ENCODE measurements at places on chromosomes 1 and 21.

GRCh38 chr1:162305969-162306368 lies 70.7 kb downstream of the SPATA46 start:
- DNase-seq: no peak

- peak; percentile 75 for DNase-seq
Observed at GRCh38 chr1:83839566-83840173, 159.3 kb downstream of the TTLL7 start.

DNA sequence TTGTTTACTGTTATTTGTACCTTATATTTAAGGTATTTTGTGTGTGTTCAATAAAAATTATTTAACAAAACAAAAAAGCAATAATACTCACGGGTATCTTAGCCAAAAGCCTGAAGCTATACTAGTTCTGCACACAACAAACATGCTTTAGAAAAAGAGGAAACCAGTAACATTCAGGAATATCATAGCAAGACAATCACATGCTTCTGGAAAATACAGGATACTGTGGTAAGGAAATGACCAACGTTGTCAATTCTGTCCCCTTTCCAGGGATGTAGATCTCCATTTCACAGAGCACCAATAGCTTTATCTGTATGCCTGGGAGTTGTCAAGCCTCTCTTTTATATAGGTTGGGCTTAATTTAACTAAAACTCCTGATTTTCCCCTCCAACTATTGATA lies 288.4 kb downstream of the SMYD3 start:
- DNase-seq: no peak

DNA sequence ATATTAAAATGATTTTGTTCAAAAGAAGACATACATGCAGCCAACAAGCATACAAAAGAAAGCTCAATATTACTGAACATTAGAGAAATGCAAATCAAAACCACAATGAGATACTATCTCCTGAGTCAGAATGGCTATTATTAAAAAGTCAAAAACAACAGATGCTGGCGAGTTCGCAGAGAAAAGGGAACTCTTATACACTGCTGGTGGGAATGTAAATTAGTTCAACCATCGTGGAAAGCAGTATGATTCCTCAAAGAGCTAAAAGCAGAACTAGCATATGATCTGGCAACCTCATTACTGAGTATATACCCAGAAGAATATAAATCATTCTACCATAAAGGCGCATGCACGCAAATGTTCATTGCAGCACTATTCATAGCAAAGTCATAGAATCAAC lies 126.0 kb upstream of the HMCN1 start:
- DNase-seq: no peak

- DNase-seq: no peak
Observed at GRCh38 chr1:47859092-47859743, 138.0 kb downstream of the TRABD2B start.

- DNase-seq: no peak
Observed at GRCh38 chr1:35364741-35365140, 96.2 kb downstream of the ZMYM4 start.

DNA sequence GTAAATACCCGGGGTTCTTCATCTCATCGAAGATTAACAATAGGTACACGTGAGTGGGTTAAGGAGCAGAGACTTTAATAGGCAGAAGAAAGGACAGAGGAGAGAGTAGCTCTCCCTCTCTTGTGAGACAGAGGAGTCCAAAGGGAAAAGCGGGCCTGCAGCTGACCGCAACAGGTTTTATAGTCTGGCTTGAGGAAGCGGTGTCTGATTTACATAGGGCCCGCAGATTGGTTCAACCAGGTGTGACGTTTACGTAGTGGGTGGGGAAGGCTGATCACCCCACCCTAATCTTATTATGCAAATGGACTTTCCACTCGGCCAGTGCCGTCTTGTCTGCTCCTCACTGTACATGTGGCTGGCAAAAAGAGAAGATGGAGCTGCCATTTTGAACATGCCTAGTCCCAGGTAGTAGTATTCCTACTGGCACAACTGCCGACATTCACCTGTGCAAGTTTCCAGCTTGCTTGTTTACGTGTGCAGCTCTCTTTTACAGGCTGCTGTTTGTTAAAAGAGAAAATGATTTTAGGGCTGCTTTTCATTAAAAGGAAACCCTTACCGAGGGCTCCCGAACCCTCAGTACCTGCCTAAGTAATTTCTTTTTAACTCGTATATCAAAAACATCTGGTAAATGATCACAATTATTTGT lies 10.6 kb downstream of the CDC14A start:
- DNase-seq: no peak

DNA sequence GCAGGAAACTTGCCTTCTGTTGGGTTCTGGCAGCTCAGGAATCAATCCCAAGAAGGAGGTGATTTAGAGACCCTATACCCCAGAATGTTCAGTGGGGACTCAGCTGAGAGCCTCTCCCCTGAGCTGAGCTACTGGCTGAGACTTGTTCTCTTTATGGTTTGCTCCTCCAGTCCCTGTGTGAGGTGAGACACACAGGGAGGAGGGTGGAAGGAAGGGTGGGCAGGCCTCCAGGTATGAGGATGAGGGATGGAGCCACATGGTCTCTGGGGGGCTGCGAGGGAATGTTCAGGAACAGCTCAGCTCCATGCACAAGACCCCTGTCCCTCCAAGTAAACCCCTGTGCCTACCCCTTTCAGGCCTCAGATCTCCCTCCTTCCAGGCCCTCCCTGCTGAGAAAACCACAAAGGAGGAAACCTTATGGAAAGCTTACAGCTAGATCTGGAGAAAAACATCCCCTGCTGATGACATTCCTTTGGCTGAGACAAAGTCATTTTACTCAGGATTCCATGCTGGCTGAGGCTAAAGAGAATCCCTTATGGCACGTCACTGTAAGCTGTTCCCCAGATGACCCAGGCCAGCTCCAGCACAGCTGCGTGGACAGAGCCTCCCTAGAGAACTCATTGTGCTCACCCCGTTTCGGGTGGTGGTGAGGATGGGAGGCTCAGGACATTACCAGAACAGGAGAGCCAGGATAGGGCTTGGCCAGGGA lies 91.5 kb upstream of the IPO9 start:
- peak; percentile 94 for DNase-seq

DNA sequence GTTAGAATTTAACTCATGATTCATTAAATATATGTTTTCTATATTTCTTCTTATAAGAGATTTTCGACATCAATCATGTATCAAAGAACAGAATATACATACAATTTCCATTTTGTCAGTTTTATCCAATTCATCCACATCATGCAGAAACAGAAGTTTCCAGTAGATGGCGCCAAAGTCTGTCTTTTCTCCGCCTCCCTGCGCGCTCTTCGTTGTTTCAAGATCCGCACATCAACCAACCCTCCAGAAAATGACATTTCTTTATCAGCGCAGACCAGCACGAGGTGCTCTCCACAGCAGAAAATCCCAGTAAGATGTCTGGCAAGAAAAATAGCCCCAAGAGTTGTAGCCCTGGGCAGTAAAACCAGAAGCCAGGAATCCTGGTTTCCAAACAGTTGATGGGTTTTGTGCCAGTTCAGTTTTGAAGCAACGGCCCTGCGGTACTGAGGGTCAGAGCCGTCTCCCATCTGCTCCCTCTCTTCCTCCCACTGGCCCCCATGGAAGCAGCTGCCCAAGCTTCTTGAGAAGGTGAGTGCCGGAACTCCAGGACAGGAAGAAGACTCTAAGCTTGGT lies 38.6 kb upstream of the GPR137B start:
- peak; percentile 54 for DNase-seq

DNA sequence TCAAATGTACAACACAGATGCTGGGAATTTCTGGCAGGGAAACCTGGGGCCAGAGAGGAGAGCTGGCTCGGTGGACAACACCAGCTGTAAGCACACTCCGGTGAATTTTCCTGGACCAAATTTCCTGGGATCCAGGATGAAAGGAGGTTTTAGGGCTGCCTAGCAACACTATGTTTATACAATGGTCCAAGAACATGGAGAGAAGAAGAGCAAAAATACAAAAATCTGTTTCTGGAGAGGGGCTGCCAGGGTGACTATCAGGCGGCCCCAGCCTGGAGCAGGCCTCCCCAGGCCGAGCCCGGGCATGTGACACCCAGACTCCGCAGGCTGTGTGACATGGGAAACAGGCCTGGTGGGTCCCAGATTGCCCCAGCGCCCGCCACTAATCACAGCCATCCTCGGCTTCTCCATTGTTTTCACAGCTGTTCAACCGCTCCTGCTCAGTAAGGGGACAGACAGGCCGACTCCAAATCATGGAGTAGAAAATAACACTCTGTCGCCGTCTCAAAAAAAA lies 336.0 kb upstream of the NFIA start:
- DNase-seq: no peak

DNA sequence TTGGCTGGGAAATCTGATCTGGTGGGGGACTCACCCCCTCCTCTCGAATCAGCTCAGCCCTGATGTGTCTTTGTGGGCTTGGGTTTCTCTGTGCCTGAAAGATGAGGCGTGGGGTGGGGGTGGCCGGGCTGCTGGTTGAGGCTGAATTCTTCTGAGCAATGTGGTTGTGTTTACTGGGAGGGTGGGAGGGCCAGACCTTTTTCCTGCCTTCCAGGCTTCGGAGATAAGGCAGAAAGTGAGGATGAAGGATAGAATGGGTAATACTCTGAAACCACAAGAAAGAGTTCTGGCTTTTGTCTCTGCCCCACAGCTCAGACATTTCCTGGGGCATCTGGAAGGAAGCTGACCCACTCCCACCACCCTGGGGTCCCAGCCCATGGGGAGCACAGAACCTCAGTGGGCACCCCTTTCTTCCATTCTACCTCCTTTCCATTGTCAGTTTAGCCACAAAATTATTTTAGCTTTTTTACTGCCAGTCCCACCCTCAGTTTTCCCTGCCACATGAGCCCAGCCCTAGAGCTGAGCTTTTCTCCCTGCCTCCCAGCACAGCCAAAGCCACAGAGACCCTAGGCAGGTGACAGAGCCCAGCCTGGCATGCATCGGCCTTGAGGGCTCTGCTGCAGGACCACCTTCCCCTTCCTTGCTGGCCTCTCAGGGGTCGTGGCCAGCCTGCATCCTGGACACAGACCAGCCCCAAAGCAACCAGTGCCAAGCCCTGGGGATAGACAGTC lies 11.2 kb downstream of the ALX3 start:
- DNase-seq: peak; percentile 22

GRCh38 chr1:37404711-37405110 lies 69.7 kb upstream of the ZC3H12A start:
- DNase-seq: no peak

DNA sequence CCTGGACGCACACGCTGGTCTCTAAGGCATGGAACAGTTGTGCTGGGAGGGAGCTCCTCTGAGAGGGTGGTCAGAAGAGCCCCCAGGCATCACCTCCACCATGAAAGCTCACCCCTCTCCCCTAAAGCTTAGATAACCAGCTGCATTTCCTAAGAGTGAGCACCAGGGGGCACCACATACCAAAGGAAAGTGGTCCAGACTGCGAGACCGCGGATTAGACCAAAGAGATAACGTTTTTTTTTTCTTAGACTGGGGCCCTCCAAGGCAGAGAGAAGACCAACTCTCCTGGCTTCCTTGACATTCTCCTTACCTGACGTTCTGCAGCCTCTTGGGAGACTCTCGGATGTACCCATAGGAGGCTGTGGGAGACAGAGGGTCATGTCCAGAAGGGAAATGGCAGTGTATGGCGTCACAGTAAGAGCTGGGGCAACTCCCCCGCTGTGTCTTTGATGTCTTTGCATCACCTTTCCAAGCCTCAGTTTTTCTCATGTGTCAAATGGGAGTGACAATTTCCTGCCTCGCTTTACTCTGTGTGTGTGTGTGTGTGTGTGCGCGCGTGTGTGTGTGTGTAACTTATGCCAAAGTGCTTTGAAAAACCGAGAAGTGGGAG lies 12.3 kb upstream of the IFNLR1 start:
- peak; percentile 70 for DNase-seq

GRCh38 chr1:201712387-201713085 lies 116.4 kb upstream of the IPO9 start:
- no peak for DNase-seq

- no peak for DNase-seq
Observed at GRCh38 chr1:205480349-205480985, 24.0 kb upstream of the CDK18 start.

DNA sequence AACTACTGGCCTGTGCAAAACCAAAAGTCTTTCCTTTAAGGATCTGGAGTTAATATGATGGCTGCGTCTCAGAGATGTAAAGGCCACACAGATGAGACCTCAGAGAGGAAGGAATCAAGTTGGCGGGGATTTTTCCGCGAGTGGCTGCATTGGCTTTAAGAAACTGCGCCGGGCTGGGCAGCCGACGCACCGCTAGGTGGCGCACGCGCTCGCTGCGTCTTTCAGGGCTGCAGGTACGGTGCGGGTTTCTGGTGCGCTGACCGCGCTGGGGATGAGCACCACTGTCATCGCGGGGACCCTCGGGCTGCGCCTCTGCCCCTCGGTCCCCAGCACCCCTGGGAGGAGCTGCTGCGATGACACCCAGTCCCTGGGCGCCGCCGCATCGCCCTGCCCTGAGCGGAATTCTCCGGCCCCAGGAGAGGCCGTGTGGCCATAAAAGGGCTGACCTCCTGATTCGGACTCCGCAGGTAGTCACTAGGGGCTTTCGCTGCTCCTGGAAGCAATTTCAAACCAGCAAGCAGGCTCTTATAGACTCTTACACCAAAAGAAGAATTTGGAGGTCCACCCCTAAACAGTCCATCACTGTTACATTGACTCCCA lies 241.0 kb downstream of the KCNJ6 start:
- peak; percentile 38 for DNase-seq

GRCh38 chr1:44353604-44354003 lies 1.5 kb downstream of the ERI3 start:
- no peak for DNase-seq

GRCh38 chr1:3465935-3466321 lies 11.5 kb downstream of the ARHGEF16 start:
- no peak for DNase-seq

DNA sequence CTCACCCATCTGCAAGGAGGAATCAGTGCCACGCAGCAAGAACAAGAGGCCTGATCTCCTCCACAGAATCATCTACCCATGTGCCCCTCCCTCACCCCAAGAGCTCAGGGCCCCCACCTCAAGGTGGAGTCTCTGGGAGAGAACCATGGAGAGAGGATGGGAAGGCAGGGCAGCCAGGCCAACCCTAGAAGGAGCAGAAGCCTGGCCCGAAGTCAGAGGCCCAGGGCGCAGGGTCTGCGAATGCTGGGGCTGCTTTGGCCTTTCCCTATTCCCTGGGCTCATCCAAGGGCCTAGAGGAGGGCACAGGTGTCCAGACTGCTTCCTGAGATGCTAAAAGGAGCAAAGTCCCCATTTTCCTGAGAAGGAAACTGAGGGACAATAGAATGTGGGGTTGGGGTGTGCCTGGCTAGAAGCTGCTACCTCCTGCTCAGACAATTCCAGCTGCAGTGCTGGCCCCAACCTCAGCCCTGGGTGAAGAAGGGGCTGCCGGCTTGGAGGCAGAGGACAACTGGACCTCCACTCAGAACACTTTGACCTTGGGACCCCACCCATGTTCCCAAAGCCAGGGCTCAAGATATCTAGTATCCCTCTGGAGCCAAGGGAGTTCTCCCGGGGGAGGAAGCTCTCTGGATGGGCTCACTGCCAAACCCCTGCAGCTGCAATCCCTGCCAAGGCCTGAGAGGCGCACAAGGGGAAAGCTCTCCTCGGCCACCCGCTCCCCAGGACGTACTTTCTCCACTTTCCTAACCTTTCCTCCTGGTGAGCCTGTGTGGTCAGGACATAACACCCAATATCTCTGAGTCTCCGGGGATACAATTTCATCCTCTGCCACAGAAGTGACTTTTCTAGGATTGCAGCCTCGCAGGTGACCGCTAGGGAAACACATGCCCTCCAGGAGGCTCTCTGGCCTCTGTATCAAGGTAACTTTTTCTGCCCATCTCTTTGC lies 16.6 kb upstream of the LEMD1 start:
- DNase-seq: peak; percentile 65

GRCh38 chr21:42401820-42402251 lies 1.9 kb upstream of the UBASH3A start:
- DNase-seq: no peak

Data from mesenchymal stem cell (in vitro differentiated cells and primary cell).